HT1080 (cell line): ENCODE measurements at places on chromosomes 1 and 21. TPM values are rescaled to one million over a fixed set of nuclear protein-coding genes. Genes with fewer than 3 reads are reported as not detected.

- no peak for DNase-seq
These were observed 39.7 kb downstream of the FAF1 start for GRCh38 chr1:50920409-50920808.

DNA sequence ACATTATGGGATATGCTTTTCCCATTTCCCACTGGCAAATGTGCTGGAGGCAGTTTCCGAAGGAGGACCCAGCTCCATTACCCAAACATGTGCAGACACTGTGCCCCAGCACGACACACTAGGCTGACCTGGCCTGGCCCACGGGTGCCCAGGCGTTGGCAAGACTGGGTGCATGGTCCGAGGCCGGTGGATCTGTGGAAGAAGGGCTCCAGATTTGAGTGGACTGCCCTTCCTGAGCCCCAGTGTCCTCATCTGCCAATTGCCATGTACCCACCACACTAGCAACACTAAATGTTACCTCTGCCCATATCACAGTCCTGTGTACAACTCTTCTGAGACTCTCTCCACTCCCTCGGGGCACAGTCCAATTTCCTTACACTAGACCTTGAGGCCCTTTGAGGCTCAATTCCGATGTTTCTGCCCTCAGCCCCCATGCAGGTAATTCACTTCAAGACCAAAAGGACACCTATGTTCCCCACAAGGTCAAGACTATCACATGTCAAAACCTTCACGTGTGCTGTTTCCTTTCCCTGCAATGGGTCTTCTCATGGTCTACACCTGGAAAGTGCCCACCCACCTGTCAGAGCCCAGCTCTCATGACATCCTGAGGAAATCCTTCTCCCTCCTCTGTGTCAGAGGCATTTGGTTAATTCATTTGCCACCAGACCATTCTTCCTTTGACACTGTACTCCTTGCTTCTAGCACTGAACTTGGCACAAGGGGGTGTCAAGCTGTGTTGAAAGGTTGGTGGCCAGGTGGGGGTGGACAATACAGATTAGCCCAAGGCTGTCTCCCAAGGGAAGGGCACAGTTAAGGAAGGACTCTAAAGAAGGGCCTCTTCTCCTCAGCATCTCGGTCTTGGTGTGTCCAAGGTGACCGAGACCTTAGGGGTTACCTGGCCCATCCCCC, 124.9 kb downstream of the DMRTB1 start:
- DNase-seq, result no peak

- no peak for DNase-seq
These were observed 11.4 kb upstream of the VANGL1 start for GRCh38 chr1:115630342-115630741.

DNA sequence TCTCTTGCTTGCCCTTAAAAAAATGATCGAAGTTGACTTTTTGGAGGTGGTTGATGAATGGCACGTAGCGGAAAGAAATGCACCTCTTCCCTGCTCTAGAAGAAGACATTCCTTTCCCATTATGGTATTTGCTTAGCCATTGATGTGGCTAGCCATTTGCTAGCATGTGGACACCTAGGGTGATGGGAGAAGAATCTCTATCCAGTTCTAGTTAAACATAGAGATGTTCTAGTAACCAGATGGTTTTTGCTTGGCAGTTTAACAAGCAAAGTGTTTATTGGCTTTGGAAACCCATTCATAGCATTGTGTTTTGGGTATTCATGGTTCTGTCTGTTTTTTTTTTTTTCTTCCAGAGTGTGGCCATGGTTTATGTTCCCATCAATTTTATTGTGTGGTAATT, 78.9 kb downstream of the KCNJ6 start:
- no peak for DNase-seq

DNA sequence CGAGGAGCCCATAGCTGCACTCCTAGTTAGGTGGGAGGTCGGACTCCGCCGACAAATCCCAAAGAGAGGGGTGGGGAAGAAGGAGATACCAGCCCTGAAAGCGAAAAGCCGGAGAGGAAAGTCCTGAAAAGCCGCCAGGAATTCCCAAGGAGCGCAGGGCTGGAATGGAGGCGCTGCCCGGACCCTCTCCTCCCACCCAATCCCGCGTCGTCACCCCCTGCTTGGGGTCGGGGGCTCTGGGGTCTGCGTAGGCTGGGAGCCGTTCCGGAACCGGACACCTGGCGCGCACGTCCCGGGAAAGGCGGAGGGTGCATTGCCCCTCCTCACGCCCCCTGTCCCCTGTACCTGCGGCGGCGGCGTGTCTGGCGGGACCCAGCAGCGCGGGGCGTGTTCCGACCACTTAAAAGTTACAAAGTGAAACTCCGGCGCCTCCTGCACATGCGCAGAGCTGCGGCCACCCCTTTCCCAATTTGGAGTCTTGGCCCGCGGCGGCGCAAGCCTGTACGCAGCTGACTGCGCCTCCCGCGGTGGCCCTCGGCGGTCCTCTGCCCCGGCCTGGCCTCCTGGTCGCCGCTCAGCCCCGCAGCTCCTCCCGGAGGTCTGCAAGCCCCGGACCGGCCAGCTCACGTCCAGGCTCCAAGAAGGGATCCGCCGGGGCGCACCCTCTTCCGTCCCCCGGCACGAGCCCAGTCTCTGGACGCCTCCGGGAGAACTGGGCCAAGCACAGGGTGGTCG, at the start of gene TMEM63A:
Gene TMEM63A, minus strand, starts transcription at position 422 of the 735 bp plus-strand sequence. CDS start 4,800 bp downstream, outside the sequence.
- DNase-seq, result peak; percentile 72

DNA sequence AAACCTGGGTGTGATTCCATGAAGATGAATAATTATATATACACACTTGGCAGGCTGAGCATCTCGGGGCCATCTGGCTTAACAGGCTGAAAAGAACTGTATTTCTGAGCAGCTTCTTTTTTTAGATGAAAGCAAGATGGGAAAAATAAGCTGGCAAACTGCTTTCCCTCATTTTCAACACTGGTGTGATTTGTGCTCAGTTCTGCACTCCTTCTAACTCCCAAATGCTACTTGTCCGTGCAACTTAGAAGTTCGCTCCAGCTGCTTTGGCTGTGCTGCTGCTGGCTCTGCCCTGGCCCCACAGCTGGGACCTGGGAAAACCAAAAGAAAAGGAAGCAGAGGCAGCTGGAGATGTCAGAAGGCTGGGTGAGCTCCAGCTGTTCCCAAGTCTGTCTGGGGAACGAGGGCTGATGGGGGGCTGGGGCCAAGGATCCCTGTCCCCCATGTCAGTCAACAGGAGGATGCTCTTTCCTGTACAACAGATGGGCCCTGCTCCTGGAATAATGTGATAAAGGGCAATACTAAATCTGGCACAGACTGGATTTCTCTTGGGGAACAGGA, 44.9 kb downstream of the PAFAH2 start:
- no peak for DNase-seq

DNA sequence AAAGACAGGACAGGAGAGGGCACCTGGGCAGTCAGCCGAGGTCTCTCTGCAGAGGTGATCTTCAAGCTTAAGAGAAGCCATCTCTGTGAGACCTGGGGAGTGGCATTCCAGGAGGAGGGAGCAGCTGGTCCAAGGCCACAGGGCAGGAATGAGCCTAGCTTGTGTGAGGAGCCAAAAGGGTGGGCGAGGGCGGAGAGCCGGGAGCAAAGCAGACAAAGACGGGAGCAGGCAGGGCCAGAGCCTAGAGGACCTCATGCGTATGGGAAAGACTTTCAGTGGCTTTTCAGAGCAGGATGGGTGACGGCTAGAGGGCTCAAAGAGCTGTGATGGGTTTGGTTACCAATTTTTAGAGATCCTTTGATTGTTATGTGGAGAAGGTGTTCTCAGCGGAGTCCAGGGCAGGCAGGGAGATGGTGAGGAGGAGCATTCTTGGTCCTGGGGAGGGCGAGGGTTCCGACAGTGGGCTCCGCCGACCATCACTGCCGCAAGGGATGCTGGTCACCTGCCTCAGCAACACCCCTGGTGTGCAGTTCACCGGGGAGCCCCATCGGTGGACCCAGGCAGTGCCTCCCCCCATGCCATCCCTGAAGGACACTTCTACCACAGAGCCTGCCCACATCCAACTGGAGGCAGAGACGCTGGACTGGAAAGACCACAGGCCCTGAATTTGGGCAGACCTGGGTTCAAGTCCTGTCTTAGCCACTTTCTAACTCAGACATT, 122.9 kb upstream of the IRF2BP2 start:
- DNase-seq, result no peak

DNA sequence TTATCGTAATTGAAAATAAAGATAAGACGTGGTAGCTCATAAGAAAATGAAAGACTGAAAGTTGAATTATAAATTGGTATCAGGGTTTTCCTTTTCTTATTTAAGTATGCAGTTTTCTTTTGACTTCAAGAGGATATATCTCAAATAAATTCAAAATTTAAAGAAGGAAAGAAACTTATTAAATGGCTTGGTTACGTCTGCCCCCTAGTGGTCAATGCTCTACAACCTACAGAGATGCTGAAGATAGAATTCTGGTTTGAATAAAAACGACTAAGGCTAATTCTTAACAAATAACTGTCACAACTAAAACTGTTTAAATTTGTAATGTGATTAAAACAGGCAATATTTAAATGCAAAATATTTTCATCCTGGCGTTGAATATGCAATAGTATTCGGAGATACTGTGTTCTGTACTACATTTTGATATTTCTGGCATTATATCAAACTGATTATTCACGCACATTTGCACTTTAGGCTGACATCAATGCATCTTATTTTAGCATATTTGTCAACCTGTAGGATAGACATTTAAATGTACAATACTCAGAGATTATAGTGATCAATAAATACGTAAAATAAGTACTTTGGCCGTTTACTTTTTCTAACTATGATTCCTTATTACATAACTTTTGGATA, 26.8 kb downstream of the IFI44 start:
- DNase-seq, result no peak

DNA sequence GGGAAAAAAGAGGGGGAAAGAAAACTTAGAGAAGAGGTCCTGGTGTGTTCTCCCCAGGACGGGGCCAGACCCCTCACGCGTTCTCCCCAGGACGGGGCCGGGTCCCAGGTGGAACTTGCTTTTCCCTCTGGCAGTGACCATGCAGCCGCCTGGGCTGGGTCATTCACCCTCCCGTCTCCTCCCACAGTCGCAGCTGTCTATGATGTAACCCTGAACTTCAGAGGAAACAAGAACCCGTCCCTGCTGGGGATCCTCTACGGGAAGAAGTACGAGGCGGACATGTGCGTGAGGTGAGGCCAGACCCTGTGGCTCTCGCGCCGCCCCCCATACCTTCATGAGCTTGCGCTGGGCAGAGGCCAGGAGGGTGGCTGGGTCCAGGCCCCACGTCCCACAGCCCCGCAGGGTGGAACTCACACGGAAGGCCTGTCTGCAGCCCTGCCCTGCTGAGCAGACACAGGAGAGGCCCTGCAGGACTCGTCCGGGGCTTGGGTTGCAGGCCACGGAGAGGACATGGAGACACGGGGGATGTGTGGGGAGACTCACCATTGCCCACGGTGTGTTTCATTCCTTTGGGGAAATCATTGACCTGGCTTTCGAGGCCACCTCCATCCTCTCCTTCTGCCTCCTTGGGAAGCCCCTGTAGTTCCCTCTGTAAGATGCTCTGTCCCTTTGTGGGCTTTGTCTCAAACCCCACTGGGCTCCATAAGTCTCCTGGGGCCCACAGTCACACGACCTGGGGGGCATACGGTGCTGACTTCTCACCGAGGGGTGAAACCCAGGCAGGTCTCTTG, 40.7 kb upstream of the TRAPPC10 start:
- DNase-seq, result no peak

GRCh38 chr1:169466259-169467230, 19.2 kb downstream of the SLC19A2 start:
- DNase-seq, result peak; percentile 56

DNA sequence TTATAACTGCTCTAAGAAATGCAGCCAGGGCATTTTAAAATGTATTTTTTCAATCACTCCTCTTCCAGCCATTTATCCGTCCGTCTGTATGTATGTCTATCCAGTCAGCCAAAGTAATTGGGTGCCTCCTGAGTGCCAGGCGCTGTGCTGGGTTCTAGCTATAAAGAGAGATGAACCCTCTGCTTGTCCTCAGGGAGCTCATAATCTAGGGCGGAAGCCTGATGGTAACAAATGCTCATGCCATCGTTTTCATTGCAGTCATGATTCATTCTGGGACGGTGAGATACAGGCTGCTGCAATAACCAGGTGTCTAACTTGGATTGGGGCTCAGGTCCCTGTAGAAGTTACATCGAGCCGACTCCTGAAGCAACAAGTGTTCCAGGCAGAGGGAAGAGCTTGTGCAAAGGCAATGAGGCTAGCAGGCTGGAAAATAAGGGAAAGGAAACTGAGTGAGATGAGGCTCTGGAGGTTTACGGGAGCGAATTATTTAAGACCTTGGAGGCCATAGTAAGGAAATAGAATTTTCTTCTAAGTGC, 11.6 kb downstream of the IFI6 start:
- DNase-seq, result no peak

DNA sequence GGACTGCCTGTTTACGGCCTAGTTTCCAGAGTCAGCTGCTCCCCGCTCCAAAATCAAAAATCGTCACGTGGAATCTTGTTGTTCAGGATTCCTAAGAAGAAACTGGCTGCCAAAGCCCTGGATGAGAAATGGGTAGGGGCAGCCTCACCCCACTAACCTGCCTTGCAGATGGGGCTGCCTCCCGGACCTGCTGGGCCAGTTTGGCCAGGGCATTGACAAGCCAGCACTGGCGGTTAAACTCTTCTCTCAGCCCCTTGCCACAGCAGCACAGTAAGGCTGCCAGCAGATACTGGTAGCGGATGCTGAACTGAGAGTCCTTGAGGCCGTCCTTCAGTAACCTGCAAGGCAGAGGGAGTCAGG, 31.6 kb upstream of the PPP1R15B start:
- DNase-seq, result no peak

DNA sequence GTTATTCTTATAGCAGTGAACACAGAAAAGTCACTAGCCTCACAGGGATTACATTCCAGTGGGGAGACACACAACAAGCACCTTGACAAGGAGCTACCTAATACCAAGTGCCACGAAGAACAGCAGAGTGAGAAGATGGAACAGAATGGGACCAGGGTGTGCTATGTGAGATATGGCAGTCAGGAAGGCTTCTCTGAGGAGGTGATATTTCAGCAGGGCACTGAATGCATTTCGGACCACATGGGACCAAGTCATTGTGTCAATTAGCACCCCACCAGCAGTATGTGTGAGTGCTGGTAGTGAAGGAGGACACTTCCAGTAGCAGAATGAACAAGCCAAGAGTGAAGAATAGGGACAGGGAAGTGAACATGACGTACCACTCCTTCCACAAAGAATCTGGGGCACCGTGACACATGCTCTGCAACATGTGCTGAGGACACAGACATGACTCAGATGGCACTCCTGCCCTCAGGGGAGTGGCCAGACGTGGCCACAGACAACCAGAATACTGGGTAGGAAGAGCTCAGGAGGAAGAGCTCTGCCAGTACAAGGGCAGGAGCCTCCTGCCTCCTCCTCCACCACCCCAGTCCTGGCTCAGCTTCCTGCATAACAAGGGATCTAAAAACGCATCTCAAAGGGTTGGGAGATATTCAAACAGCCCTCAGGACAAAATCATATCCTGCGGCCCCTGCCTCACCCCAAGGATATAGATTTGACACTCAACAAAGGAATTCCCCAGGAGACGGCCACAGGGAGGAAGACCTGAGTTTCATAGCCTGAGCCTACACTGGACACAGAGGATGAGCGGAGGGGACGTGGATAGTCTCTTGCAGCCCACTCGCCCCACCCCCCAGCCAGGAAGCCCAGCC, 102.5 kb downstream of the TRABD2B start:
- peak; percentile 91 for DNase-seq

The CD48 gene
- not detected in 2 replicates for total RNA-seq

The THRAP3 gene
- 92.0 and 93.0 TPM in 2 replicates for total RNA-seq

The CNN3 gene
- 269 and 346 TPM in 2 replicates for total RNA-seq

The C8A gene
- total RNA-seq, result not detected in 2 replicates

The B3GALT5 gene
- total RNA-seq, result 2.2 and 3.5 TPM in 2 replicates

The AUNIP gene
- total RNA-seq, result 12.8 and 15.8 TPM in 2 replicates
